ENCODE measurements at places on chromosomes 1 and 21.

DNA sequence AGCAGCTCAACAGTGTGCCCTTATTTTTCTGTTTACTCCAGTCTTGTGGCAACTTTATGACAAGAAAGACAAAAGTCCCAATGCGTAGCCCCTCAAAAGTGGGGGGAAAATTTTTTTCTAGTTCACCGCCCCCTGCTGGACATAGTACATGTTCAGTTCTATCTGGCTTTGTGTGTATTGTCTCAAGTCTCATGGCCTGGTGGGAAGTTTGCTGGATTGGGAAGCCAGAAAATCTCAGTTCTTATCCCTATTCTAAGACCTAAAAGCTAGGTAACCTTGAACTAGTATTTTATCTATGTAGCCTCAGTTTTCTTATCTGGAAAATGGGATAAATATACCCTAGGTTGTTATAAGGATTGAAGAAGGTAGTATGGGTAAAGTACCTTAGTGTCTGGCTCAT, 55.8 kb upstream of the LDLRAP1 start:
- no peak for DNase-seq

- no peak for DNase-seq
These were observed 10.3 kb downstream of the PRRX1 start for GRCh38 chr1:170674239-170674638.

DNA sequence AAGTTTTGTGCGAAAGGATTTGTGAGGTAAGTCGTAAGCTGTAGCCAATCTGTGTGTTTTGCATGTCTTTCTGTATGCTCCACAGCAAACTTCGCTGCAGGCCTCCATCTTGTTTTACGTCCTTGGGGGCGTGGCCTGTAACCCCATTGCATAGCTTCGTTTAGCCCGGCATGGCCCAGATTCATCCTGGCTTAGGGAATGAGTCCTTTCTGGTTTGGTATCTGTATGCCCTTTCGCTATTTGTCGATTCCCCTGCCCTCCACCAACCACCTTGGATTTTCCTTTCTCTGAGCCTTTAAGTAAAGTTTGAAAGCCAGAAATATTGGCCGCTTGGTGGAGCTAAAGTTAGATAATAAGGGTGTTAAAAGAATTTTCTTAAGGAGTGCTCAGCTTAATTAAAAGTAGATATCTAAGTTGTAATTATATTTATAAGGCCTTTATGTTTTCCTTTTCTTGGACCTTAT, 1.1 kb downstream of the THEM4 start:
- peak; percentile 42 for DNase-seq

DNA sequence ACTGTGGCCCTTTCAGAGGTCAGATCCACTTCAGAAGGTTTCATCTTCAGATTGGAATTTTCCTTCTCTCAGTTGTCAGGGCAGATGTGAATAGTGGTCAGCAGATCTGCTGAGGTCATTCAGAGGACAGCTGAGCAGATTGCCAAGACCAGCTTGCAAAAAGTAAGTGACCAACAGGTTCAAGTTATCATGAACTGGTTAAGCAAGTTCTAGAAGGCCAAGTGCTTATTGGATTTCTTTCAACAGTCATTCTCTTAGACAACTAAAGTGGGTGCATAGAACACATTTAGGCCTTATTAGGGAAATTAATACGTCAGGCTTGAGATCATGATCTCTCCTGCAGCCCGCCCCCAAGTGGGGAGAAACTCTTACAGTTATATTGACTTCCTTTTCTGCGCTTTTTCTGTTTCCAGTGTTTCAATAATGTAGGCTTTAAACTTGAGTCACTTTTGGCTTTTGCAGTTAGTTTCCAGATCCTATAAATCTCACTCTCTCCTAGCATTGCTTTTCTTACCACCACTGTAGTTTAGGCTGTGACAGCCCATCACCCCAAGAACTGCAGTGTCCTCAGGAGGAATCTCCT, 96.4 kb downstream of the C1orf21 start:
- DNase-seq, result no peak
